ENCODE measurements at places on chromosomes 12 and 14. TPM values are rescaled to one million over a fixed set of nuclear protein-coding genes. Genes with fewer than 3 reads are reported as not detected.

Gene DACT1
- 0.44 TPM for total RNA-seq

Gene PTGES3
- total RNA-seq, result 380 TPM

Gene IGFBP6
- 240 TPM for total RNA-seq

Gene ANKRD33
- not detected for total RNA-seq

Gene GALNT16
- 3.7 TPM for total RNA-seq

Gene ASCL1
- total RNA-seq, result not detected

Gene SCNN1A
- 13.7 TPM for total RNA-seq

Gene FGF6
- total RNA-seq, result not detected

Gene FMNL3
- 1.8 TPM for total RNA-seq

Gene PGF
- total RNA-seq, result 5.1 TPM

Gene CARMIL3
- total RNA-seq, result 0.75 TPM

Gene OR5AU1
- total RNA-seq, result not detected

Measured in A549 treated with GW870086 at 1 μM for 4 hours (cell line).